ENCODE measurements at places on chromosomes 1 and 21.

- DNase-seq: no peak
Measured at GRCh38 chr1:151062741-151063371, 2.7 kb downstream of the MLLT11 start.

DNA sequence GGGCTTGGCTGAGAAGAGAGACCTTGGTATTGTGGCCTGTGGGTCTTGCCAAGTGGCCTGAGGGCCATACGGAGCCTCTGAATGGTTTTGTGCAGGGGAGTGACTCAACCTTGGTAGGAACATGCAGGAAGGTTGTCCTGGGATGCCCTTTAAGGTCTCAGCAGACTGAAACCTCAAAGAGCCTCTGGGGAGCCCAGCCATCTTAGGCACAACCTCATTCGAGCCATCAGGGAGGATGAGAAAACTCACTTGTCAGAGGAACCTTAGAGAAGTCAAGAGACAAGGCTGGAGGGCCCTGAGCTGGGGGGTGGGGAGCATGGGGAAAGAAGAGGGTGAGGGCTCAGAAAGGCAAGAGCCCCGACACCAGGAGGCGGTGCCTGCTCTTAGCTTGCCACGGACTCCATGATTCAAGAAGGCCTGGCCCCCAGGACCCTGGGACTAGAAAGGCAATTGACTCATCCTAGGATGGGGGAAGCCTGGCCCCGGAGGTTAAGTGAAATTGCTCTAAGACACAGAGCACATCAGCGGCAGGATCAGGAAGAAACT, 13.0 kb downstream of the IFI6 start:
- DNase-seq: no peak

DNA sequence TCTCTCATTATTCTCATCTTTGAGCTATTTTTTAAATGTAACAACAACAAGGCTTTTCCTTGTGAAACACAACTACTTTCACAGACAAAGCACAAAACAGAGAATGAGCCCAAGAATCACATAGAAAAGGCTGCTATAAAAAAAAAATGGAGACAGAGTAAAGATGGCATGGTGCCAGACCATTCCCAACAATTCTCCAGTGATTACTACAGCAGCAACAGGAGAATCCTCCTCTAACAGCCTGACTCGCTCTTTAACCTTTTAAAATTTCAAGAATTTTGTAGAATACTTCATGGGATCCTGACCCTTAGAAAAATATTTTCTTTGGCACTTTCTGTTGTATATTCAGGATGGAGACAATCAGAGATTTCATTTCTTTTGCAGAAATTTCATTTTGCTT, 3.8 kb upstream of the BCAS2 start:
- no peak for DNase-seq

DNA sequence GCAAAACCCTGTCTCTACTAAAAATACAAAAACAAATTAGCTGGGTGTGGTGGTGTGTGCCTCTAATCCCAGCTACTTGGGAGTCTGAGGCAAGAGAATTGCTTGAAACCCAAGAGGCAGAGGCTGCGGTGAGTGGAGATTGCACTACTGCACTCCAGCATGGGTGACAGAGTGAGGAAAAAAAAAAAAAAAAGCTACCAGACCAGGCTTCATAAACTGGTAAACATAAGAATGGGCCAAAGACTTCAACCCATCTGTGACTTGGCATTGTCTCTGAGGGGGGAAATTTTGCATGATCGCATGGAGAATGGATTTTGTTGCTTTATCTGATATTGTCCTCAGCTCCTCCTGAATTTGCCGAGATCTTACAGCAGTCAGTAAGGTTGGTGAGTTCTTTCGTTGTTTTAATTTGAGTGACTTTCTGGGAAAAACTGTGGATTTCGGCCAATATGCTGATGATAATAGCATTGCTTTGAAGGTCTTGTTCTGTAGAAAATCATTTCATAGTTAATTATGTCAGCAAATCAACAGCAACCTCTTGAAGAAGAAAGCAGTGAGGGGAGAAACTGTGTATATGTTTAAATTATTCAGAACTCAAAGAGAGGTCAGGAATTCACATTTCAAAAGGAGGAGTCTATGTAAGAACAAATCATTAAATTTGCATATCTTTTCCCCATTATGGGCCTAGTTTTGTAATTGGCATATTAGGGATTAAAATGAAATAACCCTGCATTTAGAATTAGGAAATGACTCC, 13.1 kb downstream of the FGGY start:
- no peak for DNase-seq

- DNase-seq: no peak
Measured at GRCh38 chr21:24259241-24259640, 1348.0 kb downstream of the MRPL39 start.

Data from activated CD4-positive, alpha-beta T cell treated with anti-CD3 and anti-CD28 coated beads for 4 hours (primary cell).